ENCODE measurements at places on chromosomes 1 and 21.

- DNase-seq = no peak
Observed at GRCh38 chr1:11059155-11059967, 457 bp downstream of the SRM start.

GRCh38 chr1:226360106-226360746 lies 47.7 kb downstream of the PARP1 start:
- no peak for DNase-seq

- DNase-seq = no peak
Observed at GRCh38 chr1:116115476-116116439, 4.6 kb downstream of the MAB21L3 start.

GRCh38 chr21:42592156-42592820 lies 61.1 kb upstream of the PDE9A start:
- DNase-seq = no peak

DNA sequence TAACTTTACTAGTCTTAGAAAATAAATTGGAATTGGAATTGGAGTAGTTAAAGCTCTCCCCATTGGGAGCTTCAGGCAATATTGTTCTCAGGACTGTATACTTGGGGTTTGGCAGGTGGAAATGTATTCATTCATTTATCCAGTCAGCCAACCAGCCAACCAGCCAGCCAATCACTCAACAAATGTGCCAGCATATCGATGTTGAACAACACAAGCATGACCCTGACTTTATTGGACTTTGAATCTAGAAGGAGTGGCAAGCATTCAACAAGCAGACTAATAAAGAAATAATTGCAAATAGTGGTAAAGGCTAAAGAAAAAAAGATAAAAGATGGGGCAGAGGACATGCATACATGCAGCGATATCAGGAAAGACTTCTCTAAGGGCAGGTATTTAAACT lies 55.5 kb upstream of the ZC3H11B start:
- DNase-seq = no peak

DNA sequence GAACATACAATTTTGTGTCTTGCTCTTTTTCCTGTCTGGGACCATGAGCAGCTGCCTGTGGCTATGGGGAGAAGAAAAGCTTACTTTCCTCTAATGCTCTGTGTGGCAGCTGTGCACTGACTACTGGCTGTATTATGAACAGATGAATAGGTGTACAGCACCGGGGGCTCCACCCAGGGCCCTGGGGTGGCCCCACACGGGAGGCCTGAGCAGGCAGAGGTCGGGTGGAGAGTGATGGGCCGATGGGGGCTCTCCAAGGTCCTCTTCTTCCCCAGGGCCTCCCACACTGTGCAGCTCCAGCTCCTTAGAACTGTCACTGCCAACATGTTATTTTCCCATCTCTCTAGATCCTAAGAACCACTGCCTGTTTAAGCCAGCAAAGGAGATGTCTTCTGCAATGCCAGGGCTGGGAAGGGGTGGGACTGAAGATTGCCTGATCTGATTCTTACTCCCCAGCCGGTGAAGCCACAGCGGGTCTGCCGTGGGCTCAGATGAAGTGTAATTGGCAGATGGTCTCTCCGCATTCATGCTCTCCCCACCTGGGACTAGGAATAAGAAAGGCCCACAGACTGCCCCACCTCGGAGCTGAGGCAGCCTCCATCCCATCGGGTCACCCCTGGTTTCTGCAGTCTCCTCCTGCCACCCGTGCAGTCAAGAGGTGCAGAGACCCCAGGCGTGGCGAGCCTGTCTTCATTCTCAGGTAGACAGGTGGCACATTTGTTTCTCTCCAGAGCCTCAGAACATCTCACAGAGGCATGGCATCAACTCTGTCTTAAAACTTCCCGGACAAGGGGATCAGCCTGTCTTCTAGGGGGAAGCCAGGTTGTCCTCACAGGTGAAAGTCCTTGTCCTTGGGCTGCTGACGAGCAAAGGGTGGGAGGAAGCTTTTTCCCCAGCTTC lies 186.5 kb upstream of the GALNT2 start:
- DNase-seq = no peak

DNA sequence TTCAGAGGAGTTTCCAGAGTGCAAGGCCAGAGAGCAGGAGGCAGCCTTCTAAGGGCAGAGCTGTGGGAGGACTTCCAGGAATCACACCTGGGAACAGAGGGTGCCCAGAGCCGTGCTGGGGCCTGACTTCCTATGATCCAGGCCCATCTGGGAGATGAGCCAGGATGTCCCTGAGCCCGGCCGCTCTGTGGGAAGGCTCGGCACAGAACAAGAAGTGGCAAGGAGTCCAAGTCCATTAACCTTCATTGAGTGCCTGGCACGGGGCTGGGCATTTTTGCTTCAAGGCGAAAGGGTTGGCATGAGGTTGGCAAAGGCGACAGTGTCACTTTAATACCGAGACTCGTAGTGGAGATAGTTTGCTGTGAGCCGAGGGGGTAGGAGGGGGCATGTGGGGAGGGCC lies 18.2 kb downstream of the TMEM201 start:
- no peak for DNase-seq

- peak; percentile 93 for DNase-seq
Observed at GRCh38 chr1:43227143-43227764, 42.5 kb upstream of the TMEM125 start.

DNA sequence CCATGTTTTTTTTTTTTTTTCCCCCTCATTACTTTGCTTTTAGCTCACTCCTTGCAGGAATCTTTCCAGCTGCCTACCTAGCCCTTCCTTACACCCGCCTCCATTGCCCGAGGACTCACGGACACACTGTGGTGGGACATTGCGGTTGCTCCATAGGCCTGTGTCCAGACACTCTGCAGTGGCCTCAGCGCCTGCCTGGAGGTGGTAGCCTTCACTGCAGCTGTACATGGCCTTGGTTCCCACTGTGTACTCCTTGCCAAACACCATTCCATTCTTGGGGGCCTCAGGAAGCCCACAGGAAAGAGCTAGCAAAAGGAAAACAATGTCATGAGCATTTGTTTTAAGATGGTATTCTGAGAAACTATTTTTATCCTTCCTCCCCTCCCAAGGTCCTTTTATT lies 99.9 kb downstream of the ZSCAN20 start:
- DNase-seq = no peak

DNA sequence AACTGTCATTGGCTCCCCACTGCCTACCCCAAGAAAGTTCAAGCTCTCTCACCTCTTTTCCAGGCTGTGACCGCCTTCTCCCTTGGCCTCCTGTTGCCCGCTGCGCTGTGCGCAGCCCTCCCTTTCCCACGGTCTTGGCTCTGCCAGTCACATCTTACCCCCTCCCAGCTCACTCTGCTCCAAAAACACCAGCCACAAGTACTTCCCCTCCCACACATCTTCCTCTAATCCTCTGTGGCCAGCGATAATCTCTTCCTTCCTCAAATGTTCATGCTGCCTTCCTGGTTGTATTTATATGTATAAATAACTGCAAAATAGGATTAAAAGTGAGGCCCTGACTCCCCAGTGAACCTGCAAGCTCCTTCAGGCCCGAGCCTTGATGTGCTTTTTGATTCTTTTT lies 81.8 kb downstream of the AJAP1 start:
- DNase-seq = no peak

DNA sequence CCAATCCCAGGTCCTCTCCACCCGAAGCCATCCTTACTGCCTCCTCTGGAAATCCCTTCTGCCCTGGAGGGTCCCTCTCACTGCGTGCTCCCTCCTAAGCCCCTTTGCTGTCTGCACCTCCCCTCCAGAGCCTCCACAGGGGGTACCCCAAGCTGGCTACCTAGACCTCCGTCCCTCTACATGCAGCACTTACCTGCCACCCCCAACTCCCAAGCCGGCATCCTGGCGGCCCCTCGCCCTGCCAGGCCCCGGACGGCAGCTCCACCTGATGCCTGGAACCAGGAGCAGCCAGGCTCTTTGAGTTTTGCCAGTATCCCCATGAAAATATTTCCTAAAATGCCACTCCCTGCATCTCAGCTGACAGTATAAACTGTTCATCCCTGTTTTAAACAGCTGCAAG lies 4.1 kb downstream of the PRDM15 start:
- no peak for DNase-seq

GRCh38 chr1:208187499-208188041 lies 56.6 kb downstream of the PLXNA2 start:
- DNase-seq = no peak

DNA sequence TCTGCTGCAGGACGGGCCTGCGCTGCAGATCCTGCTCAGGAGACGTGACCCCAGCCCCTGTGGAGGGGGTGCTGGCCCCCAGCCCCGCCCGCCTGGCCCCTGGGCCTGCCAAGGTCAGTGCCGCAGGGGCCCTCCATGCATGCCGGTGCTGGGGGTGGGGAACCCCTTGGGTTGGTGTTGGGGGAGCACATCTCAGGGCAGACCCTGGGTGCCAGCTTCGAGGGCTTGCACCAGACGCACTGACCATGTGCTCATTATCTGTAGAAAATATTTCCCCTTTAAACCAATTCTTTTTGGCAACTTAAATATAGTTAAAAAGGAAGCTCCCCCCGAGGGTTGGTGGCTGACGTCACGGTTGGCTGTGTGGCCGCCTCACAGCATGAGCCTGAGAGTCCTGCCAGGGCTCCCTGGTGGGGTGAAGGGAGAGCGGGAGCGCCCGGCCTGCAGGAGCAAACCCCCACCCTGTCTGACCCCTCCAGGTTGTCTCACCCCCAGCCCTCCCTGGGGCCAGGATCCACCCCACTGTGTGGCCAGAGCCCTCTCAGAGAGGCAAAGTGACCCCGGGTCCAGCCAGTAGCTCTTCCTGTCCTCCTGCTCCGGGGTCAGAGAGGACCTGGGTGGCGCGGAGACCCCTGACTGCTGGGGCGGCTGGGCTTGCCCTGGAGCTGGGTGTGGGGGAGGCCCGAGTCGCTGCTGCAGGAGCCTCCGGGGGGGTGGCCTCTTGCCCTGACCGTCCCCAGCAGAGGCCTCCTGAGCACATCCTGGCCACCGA lies 5.3 kb upstream of the PFKL start:
- peak; percentile 64 for DNase-seq

- DNase-seq = peak; percentile 3
Observed at GRCh38 chr1:14516974-14517840, 81.3 kb upstream of the KAZN start.

DNA sequence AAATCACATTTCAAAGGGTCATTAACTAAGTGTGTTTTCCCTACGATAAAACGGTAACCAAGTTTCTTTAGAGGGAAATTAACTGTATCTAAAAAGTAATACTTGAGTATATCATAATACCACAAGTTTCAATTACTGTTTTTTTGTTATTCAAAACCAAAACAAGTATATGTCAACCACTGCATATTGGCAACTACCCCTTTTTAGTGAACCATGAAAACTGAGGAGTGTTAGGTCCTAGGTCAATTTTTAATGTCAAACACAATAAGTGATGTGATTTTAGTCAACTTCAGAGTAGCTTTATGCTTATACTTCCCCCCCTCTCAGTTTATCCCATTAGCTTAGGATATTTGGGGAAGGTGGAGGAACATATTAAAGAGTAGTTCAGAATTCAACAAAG lies 10.4 kb downstream of the NSL1 start:
- DNase-seq = no peak

- no peak for DNase-seq
Observed at GRCh38 chr1:178487070-178487615, 9.6 kb downstream of the CLEC20A start.

- no peak for DNase-seq
Observed at GRCh38 chr1:47537268-47537667, 99.4 kb downstream of the FOXD2 start.

GRCh38 chr21:25313829-25314228 lies 293.5 kb downstream of the MRPL39 start:
- DNase-seq = no peak

DNA sequence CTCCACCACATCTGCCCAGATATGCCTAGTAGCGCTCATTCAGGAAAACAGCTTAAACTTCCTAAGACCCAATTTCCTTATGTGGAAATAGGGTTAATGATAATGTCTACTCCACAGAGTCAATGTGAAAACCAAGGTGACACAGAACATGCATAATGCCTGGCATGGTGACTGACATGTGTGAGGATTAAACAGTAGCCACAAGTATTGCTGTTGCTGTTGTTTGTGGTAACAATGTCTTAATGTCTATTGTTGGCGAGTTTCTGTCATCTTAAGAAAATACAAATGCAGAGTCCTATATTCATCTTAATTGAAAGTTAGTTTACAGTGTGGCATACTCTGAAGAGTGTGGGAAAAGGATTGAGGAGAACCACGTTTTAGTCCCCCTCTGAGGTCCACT lies 75.6 kb upstream of the NGF start:
- DNase-seq = no peak

DNA sequence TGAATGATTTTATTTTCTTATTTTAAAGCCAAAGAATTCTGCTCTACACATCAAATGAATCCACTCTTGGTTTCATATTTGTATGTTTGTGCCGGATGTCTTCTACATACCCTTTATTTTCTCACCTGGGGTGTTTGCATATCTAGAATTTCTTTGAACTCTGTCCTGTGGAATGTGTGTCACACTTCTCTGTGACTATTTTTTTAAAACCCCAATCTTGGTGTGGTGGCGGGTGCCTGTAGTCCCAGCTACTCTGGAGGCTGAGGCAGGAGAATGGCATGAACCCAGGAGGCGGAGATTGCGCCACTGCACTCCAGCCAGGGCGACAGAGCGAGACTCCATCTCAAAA lies 35.4 kb downstream of the CENPF start:
- DNase-seq = no peak

DNA sequence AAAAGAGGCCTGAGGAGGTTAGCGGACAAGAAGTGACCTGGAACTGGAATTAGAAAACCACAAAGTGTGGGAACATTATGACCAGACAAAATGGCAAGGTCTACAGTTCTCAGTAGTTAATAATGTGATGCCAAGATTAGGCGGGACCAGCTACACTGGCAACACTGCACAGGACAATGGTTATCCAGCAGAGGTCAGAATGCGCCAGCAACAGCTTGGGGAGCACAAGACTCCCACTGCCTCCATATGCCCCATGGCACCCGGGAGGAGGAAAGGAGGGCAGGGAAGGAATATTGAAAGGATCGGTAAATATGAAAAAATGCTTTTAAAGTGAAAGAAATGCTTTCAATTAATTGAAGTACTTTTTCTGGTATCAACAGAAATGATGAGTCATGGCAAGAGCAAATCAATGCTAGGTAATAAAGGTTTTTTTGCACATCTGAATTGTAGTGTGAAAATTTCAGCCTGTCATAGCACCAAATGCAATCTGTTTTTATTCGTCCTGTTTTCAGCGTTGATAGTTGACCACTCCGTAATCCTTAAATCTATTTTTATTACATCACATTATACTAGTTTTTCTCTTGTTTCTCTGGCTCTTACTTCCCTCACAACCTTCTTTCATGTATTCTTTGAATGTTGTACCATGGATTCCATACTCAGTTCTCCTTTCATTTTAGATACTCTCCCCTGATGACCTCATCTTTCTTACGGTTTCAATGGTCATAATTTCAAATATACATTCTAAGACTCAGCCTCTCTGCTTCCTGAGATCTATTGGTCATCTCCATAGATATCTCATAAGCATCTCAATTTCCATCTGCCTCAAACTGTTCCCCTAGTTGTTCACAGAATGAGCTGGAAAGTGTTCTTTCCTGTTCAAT lies 30.7 kb downstream of the VCAM1 start:
- no peak for DNase-seq

DNA sequence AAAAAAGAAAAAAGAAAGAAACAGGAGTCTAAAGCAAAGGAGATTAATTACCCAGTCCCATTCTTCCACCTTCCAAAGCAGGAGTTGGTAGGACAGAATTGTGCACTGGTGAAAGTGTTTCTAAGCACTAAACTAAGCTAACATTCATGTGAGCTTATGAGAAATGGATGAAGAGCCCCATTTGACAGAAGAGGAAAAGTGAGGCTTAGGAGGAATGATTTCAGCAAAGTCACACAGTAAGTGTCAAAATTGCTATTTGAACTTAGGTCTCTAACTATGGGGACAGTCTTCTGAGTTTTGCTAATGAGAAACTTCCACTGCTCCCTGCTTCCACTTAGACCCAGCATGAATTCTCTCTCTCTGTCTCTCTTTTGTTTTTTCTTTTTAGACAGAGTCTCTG lies 18.7 kb downstream of the LCK start:
- DNase-seq = no peak
